ENCODE measurements at places on chromosomes 16 and 17. TPM values are rescaled to one million over a fixed set of nuclear protein-coding genes. Genes with fewer than 3 reads are reported as not detected.

Gene FBF1
- total RNA-seq: 4.7 TPM

Gene WNT9B
- 0.13 TPM for total RNA-seq

Gene C1QTNF8
- 0.13 TPM for total RNA-seq

Gene OTOP3
- not detected for total RNA-seq

Gene SLC38A8
- total RNA-seq: 0.78 TPM

Gene CORO7
- 11.6 TPM for total RNA-seq

Gene AATK
- total RNA-seq: 5.3 TPM

Gene SOX15
- total RNA-seq: 0.91 TPM

Gene CCDC182
- not detected for total RNA-seq

Gene GFAP
- 4.7 TPM for total RNA-seq

Gene TBC1D3H
- total RNA-seq: not detected

Gene NACA2
- not detected for total RNA-seq

Gene PEMT
- total RNA-seq: 16.2 TPM

Gene MFSD6L
- 0.11 TPM for total RNA-seq

Measured in Right ventricle myocardium superior (tissue), 1 donor.